ENCODE measurements at places on chromosomes 7 and 10.

DNA sequence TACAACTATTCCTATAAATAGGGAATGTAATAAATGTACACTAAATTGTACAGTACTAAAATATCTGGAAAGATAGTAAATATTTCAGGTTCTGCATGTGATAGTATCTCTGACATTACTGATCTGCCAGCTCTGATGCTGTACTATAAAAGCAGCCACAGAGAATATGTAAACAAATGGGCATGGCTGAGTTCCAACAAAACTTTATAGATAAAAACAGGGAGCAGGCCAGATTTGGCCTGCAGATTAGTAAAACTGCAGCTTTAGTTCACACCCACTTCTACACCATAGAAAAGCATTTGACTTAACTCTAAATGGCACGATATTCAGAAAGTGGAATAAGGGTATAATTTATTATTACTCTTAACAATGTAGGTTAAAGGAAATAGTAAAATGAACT lies 18.8 kb upstream of the TLL2 start:
- no peak for DNase-seq

GRCh38 chr10:61463035-61463909 lies 10.1 kb upstream of the TMEM26 start:
- no peak for DNase-seq

DNA sequence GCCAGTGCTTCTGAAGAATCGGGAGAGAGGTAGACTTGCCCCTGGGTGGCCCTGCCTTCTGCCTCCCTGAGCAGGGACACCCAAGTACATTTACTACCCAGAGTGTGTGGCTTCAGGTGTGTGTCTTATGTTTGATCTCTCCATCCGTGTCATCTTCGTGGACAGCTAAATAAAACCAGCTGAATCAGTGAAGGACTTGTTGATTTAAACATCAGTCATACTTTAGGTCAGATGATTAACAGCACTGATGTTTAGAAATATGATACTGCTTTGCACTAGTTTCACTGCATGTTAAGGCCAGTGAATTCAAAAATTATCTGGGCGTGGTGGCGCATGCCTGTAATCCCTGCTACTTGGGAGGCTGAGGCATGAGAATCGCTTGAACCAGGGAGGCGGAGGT lies 4.0 kb downstream of the MTG1 start:
- DNase-seq, result no peak

- DNase-seq, result no peak
These were observed 339.8 kb downstream of the SEMA3D start for GRCh38 chr7:84847038-84847437.

DNA sequence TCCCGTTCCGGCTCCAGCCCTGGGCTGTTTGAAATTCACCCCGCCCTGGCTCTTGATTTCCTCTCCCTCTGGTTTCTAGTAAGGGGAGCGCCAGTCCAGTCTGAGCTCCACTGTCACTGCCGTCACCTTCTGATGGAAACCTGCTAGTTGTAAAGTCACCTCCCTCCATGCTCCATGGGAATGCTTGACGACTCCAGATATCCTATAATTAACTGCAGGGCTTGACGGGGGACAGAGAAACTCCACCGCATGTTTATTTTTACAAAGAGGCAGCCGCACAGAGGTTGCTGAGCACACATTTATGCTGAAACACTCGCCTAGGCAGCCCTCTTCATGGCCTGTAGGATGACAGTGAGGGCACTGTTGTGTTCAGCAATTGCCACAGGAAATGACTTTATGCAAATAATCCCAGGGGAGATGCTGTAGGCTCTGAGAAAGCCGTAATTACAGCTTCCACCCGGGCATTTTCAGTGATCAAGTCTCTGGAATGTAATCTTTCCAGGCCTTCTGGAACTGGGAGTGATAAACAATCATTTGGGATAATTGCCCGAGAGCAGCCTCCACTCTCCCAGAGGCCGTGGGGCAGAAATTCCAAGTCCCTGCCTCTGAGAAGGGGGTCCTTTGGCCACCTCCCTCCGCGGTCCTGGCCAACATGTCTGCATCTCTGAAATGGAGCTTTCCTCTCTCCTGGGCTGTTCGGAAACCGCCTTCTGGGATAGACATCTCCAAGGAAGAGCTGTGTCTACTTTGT lies 300.5 kb downstream of the KLF6 start:
- DNase-seq, result no peak

GRCh38 chr10:125265579-125265955 lies 105.2 kb upstream of the CTBP2 start:
- DNase-seq, result no peak

DNA sequence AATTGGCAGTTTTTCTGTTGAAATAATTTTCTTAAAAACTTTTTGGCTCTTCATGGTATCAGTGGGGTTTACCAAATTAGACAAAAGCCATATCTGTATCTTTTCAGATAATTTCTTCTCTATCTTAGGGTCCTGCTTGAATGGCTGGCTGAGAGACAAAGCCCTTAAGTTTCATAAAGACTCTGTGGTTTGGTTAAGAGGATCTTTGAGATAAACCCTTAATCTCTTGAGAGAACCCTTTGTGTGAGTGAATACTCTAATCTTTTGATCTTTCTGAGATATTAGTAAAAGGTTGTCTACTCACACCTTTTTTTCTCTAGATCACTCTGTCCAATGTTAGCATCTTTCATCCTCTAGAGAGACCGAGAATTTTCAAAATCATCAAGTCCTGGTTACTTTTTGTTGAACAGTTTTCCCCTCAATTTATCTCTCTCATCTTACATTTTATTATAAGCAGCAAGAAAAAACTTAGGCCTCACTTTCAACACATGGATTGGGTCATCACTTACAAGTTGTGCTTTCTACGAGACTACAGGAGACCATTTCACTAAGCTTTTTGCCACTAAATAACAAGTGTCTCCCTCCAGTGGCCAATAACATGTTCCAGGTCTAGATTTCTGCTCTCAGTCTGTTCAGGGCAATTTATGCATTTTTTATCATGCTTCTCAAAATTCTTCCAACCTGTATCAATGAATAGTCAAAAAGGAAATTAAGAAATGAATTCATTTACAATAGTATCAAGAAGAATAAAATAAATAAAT lies 28.4 kb downstream of the DNAJC9 start:
- DNase-seq, result no peak

DNA sequence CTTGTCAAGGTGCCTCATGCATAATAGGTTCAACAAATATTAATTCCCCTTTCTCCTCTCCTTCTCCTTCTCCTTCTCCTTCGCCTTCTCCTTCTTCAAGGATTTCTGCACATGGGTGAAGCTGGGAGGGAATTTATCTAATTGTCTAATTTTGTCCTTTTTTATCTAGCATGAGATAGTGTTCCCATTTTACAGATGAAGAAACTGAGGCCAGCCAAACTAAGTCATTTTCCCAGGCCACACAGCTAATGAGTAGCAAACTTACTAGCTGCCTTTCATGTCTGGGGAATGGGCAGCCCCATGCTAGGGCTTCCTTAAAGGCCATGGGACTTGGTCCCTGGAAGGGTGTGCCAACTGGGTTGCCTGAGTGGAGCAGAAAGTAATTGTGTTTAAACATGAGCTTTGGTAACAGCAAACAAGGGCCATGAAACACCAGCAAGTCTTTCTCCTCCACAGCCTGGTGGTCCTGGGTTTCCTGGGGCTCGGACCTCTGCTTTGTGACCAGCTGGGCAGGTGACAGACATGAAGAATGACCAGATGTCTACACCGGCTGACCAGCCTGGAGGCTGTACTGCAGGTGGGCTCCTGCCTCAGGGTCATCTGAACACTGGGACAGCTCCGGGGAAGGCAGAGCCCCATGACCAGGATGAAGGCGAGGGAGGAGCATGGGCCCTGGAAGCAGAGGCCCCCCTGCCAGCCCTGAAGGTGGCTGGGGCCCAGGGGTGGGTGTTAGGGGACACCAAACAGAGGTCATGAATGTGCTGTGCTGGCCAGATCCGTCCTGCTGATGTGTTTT lies 138.0 kb downstream of the PTPN20 start:
- no peak for DNase-seq

GRCh38 chr7:50667338-50667737 lies 102.1 kb upstream of the DDC start:
- no peak for DNase-seq

- DNase-seq, result no peak
These were observed 245.6 kb upstream of the DKK1 start for GRCh38 chr10:52068485-52068884.
